ENCODE measurements at places on chromosomes 3 and 15.
A peak's percentile ranks its signal among the peaks of the same experiment; 100 is the strongest.

GRCh38 chr15:40424483-40425115, 16.2 kb upstream of the BAHD1 start:
- DNase-seq = no peak

GRCh38 chr15:91055548-91056331, 33.3 kb upstream of the VPS33B start:
- DNase-seq = no peak

- no peak for DNase-seq
These were observed 12.6 kb downstream of the ITIH4 start for GRCh38 chr3:52817860-52818259.

DNA sequence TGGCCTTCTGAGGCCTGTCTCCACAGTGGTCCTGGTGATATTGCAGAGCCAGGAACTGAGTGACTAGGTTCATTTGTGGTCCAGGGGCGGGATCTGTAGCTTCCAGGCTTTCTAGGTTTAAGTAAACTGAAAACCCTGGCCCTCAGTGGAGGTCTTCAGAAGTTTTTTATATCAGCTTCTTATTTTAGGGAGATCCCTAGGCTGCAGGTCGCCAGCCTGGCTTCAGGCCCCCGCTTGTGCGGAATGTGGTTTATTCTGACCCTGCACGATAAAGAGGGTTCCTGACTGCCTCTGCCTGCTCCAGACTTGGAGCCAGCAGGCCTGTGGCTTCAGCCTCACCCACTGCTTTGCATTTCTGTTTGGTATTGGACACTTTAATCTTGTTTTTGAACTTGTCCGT, 133.9 kb upstream of the PLXNA1 start:
- peak; percentile 31 for DNase-seq

DNA sequence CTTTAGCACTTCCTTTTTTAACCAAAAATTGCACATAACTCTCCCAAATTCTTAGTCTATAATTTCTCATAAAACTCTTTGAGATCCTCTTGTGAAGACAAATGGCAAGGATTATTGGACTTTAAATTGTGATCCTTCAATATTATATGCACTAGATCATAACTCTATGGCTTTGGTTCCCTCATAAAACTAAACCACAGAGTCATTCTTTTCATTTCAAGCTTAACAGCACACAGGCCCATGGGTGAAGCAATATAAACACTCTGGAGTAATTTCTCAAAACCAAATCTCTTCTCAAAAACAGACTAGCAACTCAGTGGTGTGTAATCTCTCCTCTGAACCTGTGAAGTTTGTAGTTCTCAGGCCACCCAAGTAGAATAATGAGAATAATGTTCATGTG, 171.0 kb upstream of the NECTIN3 start:
- DNase-seq = no peak

GRCh38 chr3:24522146-24522579, 27.5 kb upstream of the THRB start:
- DNase-seq = no peak

GRCh38 chr3:7874116-7874515, 627.5 kb upstream of the LMCD1 start:
- no peak for DNase-seq

GRCh38 chr15:68195336-68196112, 9.6 kb downstream of the CALML4 start:
- peak; percentile 35 for DNase-seq

- no peak for DNase-seq
These were observed 45.7 kb downstream of the UBP1 start for GRCh38 chr3:33394403-33395054.

Measured in coronary artery (tissue), 2 donors.